ENCODE measurements at places on chromosomes 6 and 20. TPM values are rescaled to one million over a fixed set of nuclear protein-coding genes. Genes with fewer than 3 reads are reported as not detected.

GRCh38 chr6:20672038-20672437 lies 137.8 kb downstream of the CDKAL1 start:
- no peaks in the 10 kb centered on the region for H3K4me1 ChIP-seq
- no peak overlapping the region for H3K4me3 ChIP-seq
- no peak overlapping the region for H3K27ac ChIP-seq
- DNase-seq: no peak
- no peaks in the 10 kb centered on the region for H3K36me3 ChIP-seq

DNA sequence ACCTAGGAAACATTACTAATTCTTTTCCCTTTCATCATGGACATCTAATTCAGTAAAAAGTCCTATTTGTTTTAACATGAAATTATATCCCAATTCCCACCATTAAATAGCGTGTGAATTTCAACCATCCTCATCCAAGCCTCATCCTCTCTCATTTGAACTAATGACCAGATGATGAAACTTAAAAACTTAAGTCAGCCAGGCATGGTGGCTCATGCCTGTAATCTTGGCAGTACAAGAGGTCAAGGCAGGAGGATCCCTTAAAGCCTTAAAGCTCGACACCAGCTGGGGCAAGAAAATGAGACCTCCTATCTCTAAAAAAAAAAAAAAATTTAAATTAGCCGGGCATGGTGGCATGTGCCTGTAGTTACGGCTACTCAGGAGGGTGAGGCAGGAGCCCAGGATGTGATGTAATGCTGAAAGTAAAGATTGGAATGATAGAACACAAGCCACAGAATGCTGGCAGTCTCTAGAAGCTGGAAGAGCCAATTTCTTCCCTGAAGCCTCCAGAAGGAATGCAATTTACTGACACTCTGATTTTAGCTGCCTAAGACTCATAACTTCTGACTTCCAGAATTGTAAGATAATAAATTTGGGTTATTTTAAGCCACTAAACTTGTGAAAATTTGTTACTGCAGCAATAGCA lies 27.1 kb upstream of the HAO1 start:
- no peak for DNase-seq
- H3K27ac ChIP-seq: no peak overlapping the region
- no peaks in the 10 kb centered on the region for H3K36me3 ChIP-seq
- no peak overlapping the region for H3K4me3 ChIP-seq

DNA sequence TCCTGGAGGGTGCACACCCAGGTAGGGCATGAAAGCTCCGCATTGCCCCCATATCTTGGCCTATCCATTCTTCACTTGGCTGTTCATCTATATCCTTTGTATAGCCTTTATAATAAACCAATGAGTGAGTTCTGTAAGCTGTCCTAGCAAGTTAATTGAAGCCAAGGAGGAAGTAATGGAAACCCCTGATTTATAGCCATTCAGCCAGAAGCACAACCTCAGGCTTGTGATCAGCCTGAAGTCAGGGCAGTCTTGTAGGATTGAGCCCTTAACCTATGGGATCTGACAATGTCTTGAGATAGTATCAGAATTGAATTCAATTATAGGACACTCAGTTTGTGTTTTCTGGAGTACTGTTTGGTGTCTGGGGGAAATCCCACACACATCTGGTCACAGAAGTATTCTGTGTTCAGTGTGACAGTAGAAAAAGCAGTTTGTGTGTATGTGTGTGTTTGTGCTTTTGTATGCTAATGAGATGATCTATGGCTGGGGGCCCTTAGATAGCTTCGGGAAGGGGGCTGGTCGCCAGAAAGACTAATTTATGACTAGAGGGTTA lies 5.7 kb downstream of the NT5E start:
- no peak overlapping the region for H3K4me3 ChIP-seq
- no peaks in the 10 kb centered on the region for H3K4me1 ChIP-seq
- H3K36me3 ChIP-seq: no peaks in the 10 kb centered on the region
- DNase-seq: no peak

GRCh38 chr6:37396571-37397180 lies 36.3 kb upstream of the CMTR1 start:
- DNase-seq: no peak
- H3K4me1 ChIP-seq: no peaks in the 10 kb centered on the region
- no peak overlapping the region for H3K4me3 ChIP-seq
- H3K27me3 ChIP-seq: no peaks in the 10 kb centered on the region
- no peaks in the 10 kb centered on the region for H3K36me3 ChIP-seq

GRCh38 chr6:164085091-164086075 lies 670.9 kb downstream of the QKI start:
- H3K36me3 ChIP-seq: no peaks in the 10 kb centered on the region
- no peak overlapping the region for H3K27ac ChIP-seq
- no peaks in the 10 kb centered on the region for H3K4me1 ChIP-seq

The KIAA1586 gene
- total RNA-seq: 13.7 TPM

DNA sequence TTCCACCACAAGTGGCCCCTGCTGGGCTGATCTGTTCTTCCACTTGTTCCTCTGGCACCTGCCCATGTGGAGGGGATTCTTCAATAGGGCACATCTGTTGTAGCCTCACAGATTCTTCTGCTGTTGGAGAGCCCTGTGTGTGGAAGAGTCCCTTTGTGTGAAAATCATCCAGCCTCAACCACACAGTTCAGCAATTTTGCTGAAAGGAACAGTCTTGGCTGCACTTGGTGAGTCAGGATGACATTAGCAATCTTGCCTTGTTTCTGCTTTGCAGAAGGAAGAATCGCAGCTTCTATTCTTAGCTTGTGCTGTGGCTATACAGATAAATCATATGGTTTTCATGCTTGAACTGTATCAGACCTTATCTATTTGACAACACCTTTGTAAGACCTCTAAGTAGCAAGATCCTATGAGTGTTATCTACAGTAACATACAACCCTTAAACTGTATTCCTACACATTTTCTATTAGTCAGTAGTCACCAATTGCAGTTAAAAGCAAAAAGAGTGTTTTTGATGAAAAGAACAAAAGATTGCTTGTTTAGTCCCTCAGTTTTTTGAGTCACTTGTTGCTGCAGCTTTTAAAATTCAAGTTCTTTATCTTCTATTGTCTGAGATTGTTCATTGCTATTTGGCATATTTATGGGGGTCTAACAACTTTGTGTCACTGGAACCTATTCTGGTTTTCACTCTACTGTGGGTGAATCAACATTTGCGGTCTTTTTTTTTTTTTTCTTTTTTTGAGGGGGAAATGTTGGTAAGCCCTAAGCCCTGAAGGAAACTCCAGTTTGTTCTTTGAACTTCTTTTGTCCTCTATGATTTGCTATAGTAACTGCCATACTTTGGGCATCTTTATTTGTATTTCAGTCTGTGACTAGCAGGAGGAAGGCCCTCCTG lies 231.6 kb downstream of the TFAP2B start:
- no peaks in the 10 kb centered on the region for H3K27me3 ChIP-seq
- H3K4me1 ChIP-seq: no peaks in the 10 kb centered on the region
- H3K4me3 ChIP-seq: no peak overlapping the region
- H3K27ac ChIP-seq: no peak overlapping the region
- no peaks in the 10 kb centered on the region for H3K36me3 ChIP-seq

Data from kidney (tissue), 22 donors.